ENCODE measurements at places on chromosomes 7 and 10. TPM values are rescaled to one million over a fixed set of nuclear protein-coding genes. Genes with fewer than 3 reads are reported as not detected.

The ADRA2A gene
- total RNA-seq: not detected

The PRSS37 gene
- not detected for total RNA-seq

The FFAR4 gene
- not detected for total RNA-seq

The TIAL1 gene
- total RNA-seq: 174 TPM

The CCDC3 gene
- total RNA-seq: 0.10 TPM

The HECW1 gene
- not detected for total RNA-seq

The FRAT1 gene
- total RNA-seq: 5.8 TPM

The NKX6-2 gene
- total RNA-seq: not detected

- DNase-seq: no peak
Observed at GRCh38 chr10:125976960-125977605, 80.7 kb downstream of the FANK1 start.

GRCh38 chr7:81871606-81872265 lies 101.9 kb upstream of the HGF start:
- DNase-seq: no peak

DNA sequence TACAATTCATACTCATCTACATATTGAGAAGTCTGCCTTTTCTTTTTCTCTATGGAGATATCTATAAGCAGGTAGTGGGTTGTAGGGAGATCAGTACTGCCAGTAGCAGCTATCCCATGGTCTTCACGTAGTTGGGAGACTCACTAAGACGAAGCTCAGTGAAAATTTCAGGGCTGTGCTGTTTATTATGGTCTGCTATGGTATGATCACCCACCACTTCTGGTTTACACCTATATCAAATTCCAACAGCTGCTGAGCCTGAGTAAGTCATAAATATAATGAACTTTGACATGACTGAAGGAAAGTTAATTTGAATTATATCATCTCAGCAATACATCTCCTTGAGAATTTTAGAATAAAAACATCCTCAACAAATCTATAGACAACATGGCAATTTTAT lies 741.7 kb downstream of the GRM8 start:
- DNase-seq: no peak

GRCh38 chr7:130959743-130960207 lies 225.8 kb upstream of the KLF14 start:
- peak; percentile 70 for DNase-seq

- no peak for DNase-seq
Observed at GRCh38 chr10:133009218-133009950, 67.0 kb upstream of the CFAP46 start.

GRCh38 chr10:85916286-85916685 lies 450.3 kb downstream of the GRID1 start:
- no peak for DNase-seq

DNA sequence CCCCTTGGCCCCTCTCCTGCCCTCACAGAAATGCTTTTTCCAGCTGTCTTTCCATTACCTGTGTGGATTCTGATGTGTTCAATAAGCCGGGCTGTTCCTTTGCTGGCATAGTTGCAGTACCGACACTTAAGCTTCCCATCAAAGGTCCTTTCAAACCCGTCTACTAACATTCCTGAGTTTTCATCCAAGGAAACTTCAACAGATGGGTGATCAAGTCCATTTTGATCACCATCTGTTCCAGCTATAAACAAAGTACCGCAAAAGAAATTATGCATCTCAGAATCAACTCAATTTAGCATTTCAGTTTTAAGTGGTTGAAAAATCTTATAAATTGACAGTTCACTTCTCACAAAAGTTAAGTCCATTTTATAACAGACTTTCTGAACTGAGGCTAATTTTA lies 12.7 kb downstream of the IKZF5 start:
- DNase-seq: no peak

- no peak for DNase-seq
Observed at GRCh38 chr10:112722758-112723157, 227.3 kb upstream of the TCF7L2 start.

DNA sequence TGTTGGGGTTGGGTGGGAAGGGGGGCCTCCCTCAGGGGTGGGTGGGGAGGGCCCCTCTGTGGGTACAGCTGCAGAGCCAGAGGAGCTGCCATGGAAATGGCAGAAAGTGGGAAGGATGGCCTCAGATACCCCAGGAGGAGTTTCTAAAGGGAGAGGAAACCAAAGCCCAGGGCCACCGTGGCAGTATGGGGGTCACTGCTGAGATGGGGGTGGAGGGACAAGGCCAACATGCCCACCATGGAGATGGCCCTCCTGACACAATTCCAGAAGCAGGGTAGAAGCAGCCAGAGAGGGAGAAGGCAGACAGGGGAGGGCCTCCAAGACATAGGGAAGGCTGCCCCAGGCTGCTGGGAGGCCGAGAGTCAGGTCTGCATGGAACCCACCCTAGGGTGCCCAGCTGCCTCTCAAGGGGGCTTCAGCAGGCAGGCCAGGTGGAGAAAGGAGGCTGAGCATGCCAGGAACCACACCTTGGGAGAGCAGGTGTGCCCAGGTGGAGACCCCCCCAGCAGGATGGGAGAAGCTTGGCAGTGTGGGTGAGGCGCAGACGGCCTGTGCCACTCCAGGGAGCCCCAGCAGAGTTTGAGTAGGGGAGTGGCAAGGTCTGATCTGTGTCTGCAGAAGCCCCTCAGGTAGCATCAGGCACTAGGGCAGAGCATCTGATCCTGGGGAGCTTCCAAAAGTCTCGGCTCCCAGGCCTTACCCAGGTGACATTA lies 146.8 kb downstream of the ARHGAP22 start:
- no peak for DNase-seq

DNA sequence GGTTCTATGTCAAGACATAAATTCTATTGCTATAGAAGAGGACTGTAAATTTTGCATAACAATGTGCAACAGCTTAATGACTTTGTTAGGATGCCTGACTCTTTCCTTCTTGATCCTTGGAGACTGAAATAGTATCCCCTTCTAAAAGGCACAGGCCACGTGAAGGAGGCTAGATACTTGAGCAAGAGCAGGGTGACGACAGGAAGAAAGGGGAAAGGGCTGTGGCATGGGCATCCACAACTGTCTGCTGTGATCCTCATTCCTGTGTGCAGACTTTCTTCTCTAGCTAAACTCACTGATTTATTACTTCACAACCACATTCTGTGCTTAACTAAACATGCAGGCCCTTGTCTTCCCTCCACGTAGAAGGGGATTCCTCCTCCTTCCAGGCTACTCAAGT lies 1111.8 kb upstream of the C7orf33 start:
- no peak for DNase-seq

DNA sequence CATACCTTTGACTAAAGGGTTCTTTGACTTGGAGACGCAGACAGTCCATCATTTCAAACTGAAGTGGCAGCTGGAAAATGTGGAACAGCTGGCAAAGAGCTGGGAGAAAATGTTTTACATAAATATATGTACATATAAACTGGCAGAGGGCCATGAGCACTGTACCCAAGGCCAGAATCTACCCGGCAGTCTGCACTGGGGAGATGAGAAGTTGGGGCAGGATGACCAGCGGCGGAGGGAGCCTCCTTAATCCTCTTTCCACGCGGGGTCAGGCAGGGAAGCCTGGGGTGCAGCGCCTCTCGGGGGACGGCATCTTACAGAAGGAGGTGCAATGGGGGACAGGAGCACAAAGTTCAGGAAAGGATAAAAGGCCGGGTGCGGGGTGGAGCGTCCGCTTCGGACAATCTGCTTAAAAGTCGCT lies 1.3 kb downstream of the GLI3 start:
- no peak for DNase-seq

GRCh38 chr10:30811276-30812017 lies 181.9 kb upstream of the LYZL2 start:
- DNase-seq: peak; percentile 8

GRCh38 chr7:101690061-101690460 lies 61.0 kb upstream of the MYL10 start:
- no peak for DNase-seq
